ENCODE measurements at places on chromosomes 1 and 21. TPM values are rescaled to one million over a fixed set of nuclear protein-coding genes. Genes with fewer than 3 reads are reported as not detected.

The GBP6 gene
- not detected for total RNA-seq

The FAM151A gene
- not detected for total RNA-seq

The CD5L gene
- not detected for total RNA-seq

The SYPL2 gene
- 1.1 TPM for total RNA-seq

The C8A gene
- total RNA-seq, result not detected

The PEX19 gene
- total RNA-seq, result 107 TPM
